ENCODE measurements at places on chromosomes 11 and 22.

- DNase-seq = no peak
Observed at GRCh38 chr22:24384131-24384530, 43.3 kb upstream of the ADORA2A start.

- no peak for DNase-seq
Observed at GRCh38 chr11:128747728-128748148, 53.9 kb downstream of the FLI1 start.

- no peak for DNase-seq
Observed at GRCh38 chr11:128929468-128929867, 13.2 kb downstream of the TP53AIP1 start.

GRCh38 chr11:45710561-45710960 is 45.1 kb upstream of the CHST1 start:
- DNase-seq = no peak

- no peak for DNase-seq
Observed at GRCh38 chr11:21254055-21254454, 584.7 kb downstream of the NELL1 start.

- no peak for DNase-seq
Observed at GRCh38 chr11:90818196-90818745, 595.4 kb upstream of the CHORDC1 start.

GRCh38 chr11:118911113-118911879 is 14.4 kb downstream of the BCL9L start:
- DNase-seq = no peak

DNA sequence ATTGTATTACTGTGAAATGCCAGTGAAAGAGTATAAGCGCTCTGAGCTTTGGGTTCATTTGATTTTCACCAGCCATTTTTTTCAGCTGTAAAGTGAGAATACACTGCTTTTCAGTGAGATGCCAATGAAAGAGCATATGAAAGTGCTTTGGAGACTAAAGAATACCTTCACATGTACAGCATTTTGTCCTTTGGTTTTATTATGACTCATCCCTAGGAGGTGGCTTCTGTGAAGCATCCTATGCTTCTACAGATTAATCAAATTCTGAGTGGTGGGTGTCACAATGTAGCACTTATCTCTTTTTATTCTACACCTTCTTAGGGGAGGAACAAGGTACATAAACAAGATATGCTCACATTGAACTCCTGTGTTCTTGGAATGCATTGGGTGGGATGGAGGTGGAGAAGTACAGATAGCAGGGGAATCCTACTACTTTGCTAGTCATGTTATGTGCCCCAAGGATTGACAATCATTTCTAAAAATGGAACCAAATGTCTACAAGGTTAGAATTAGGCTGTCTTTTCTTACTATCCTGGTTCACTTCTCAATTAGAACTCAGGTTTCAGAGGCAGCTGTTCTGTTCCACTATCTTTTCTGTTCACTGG is 18.7 kb downstream of the TRIM44 start:
- DNase-seq = no peak

DNA sequence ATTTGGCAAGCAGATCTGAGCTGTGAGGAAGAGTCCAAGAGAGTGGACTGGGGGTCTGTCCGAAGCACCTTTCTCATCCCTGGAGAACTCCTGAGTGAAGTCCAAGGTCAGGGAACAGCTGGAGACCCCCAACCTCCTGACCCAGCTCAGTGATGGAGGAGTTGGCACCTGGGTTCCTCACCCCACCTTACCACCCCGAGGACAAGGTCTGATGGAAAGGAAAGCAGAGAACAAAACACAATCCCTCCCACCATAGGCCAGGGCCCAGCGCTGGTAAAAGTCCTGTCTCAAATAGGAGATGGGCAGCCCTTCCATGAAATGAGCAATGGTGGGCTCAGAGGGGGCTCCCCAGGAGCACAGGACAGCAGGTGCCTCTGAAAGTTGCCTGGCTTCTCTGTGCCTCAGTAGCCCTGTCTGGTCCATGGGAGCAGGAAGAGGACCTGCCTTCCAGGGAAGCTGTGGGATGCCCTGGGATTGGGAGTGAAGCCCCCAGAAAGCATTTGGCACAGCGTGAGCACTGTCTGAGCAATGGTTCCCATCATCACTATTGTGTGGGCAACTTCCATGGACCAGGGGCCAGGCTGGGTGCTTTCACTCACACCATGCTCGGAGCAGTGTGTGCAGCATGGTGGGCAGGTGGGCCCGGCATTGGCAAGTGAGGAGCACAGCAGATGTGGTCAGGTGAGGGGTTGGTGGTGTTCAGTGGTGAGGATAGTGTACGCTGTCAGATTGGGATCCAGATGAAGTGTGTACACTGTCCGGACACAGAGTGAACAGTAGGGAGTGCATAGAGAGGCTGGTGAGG is 7.5 kb downstream of the TRIM29 start:
- DNase-seq = no peak

DNA sequence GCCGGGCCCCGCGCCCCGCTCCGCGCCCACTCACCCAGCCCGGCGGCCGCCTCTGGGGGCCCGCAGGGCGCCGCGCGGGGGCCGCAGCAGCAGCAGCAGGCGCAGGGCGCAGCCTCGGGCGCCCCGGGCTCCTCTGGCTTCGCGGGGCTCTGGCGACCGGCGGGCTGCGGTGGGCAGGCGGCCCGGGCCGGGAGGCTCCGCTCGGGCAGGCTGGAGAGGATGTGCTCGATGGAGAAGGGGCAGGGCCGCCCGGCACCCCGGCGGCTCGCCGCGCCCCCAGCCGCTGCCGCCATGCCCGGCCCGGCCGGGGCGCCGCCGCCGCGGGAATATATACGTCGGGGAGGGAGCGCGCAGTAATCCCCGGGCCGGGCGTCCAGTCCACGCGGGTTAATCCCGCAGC is at the start of gene GSC2:
GSC2 (minus strand) TSS at position 302 of the 400 bp plus-strand sequence; CDS start at position 293, 9 bp downstream.
- DNase-seq = no peak

DNA sequence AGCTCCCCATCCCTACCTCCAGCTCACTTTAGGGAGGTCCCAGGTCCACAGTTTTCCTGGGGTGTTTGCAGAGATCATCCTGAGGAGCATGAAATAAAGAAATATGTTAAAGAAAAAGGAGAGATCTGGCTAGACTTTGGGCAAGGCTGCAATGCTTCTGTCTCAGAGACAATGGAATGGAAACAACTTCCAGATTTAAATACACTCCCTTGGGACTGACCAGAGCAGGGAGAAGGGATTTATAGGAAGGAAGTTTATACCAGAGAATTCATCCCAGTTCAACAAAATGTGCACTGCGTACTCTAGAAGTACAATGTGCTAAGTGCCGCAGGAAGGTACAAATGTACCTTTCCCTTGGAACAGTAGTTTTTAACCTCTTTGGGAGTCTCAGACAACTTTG is 40.4 kb downstream of the ETS1 start:
- DNase-seq = no peak

DNA sequence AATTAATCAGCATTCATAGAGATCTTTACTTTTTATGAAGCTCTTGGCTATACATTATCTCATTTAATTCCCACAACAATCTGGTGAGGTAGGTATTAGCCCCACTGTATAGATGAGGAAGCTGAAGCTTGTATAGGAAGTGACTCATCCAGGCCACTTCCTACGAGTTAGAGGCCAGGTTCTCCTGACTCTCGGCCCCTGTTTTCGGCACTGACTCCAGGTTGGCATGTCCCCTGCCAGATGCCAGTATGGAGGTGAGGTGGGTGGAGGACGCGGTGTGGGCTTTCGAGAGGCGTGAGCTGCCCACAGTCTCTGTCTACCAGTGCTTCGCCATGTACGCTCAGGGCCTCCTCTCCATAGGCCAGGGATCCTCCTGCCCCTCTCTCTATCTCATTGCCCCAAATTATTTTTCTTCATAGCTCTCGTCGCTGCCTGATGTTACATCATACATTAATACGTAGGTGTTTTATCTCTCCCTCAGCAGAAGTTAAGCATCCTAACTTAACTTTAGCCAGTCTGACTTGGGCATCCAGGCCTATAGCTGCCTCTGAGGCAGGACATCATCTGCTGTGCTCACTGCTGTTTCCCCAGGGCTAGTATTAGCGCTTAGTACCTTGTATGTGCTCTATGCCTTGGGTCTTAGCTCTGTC is 9.0 kb downstream of the DGAT2 start:
- DNase-seq = no peak
